ENCODE measurements at places on chromosomes 3 and 15.
A peak's percentile ranks its signal among the peaks of the same experiment; 100 is the strongest.

DNA sequence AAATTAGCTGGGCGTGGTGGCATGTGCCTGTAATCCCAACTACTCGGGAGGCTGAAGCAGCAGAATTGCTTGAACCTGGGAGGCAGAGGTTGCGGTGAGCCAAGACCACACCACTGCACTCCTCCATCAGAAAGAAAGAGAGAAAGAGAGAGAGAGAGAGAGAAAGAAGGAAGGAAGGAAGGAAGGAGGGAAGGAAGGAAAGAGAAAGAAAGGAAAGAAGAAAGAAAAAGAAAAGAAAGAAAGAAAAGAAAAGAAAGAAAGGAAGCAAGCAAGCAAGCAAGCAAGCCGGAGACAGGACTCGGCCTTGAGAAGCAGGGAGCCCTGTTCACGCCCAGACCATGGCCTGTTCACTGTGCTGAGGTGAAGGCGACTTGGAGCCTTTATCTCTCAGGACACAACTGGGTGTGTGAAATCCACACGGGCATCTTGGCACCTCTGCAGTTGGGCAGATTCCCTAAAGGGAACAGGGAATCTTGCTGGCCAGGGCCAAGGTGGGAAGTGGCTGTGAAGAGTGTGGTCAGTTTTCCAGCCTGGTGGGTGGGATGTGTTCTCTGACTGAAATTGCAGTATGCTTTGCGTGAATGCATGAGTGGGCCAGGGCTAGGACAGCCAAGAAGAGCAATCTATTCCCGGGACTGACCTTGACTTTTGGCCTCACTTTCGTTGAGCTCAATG lies 90.3 kb downstream of the CORO2B start:
- DNase-seq = no peak

GRCh38 chr3:197508461-197508860 lies 47.3 kb downstream of the BDH1 start:
- no peak for DNase-seq

DNA sequence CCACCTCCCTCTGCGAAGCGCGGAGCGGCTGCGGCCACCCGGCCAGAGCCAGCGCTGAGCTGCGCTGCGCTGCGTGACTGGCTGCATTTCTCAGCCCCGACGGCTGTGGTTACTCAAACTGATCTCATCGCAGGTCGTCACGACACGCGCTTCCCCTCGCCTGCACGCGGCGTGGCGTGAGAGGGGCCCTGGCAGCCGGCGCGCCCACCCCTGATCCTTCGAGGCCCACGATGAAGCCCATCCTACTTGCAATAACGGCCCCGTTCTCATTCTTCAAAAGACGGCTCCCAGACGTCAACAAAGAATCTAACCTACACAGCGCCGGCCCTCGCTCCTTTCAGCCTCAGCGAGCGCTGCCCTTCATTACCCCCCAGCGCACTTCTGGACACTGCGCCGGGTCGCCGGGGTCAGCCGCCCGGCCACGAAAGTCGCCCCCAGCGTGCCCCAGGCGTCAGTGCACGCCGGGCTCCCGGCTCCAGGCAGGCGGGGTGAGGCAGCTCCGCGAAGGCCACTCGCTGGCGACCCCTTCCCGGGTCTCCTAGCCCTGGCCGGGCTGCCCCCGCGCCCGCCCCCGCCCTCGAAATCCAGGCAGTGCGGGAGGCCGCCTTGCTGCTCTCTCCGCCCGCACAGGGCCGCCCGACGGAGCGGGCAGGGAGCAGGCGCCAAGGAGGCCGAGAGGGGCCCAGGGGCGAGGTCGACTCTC lies 9.9 kb upstream of the LEKR1 start:
- DNase-seq = peak; percentile 84

- DNase-seq = no peak
Measured at GRCh38 chr15:80308002-80308401, 56.0 kb upstream of the CTXND1 start.

DNA sequence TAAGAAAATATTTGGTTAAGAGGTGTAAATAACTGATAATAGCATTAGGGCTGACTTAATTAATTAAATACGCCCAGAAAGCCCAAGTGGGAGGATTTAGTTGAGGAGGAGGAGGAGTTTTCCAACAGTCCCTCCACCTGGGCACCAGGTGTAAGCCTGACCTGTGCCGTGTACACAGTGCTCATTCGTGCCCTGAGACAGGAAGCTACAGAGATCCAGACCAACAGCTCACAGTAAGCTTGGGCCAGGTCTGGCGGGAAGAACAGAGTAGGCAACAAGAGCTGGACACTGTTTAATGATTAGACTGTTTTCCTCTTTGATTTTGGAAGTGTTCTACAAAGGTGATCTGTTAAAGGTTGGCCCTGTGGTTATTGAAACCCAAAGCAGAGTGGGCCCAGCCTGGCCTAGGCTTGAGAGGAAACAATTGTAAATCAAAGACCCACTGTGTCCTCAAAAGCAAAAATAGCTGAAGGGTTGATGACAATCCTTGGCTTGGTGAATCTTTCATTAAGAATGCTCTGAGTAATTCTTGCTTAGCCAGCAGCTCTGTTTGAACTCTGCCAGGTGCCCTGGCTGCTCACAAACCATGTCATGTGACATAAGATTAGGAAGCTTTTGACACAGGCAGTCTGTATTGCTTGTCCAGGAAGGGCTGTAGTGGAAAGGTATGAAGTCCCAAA lies 13.8 kb downstream of the SQOR start:
- peak; percentile 85 for DNase-seq

Measured in DMS53 (cell line).